ENCODE measurements at places on chromosomes 12 and 14. TPM values are rescaled to one million over a fixed set of nuclear protein-coding genes. Genes with fewer than 3 reads are reported as not detected.
A peak's percentile ranks its signal among the peaks of the same experiment; 100 is the strongest.

Gene CCDC177
- polyA plus RNA-seq: not detected

Gene TBX5
- not detected for polyA plus RNA-seq

- no peak overlapping the region for H3K4me3 ChIP-seq
- peak overlapping the region; percentile 34 for H3K27ac ChIP-seq
- peak; percentile 37 for DNase-seq
- no peaks in the 10 kb centered on the region for H3K27me3 ChIP-seq
- H3K36me3 ChIP-seq: no peaks in the 10 kb centered on the region
- H3K4me1 ChIP-seq: peaks cover 58% of the 10 kb centered on the region
These were observed 22.4 kb downstream of the FAM222A start for GRCh38 chr12:109735825-109736551.

DNA sequence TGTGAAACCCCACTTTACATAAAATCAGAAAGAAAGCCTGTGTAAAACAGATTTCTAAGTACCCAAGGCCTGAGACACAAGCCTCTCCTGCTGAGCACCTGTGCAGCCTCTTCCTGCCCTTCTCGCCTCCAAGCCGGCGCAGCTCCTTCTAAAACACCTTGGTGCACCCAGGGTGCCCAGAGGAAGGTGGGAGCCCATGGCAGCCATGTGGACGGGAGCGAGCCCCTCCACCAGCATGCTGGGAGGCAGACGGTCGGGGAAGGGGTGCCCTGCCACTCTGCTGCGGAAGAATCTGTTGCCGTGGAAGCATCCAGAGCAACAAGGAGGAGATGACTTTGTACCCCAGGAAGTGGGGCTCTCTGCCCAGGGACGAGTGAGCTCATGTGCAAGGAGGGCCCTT is 103.1 kb upstream of the C14orf180 start:
- DNase-seq: no peak
- H3K4me1 ChIP-seq: no peaks in the 10 kb centered on the region
- H3K27ac ChIP-seq: no peak overlapping the region
- H3K36me3 ChIP-seq: no peaks in the 10 kb centered on the region
- H3K4me3 ChIP-seq: no peak overlapping the region
- H3K27me3 ChIP-seq: no peaks in the 10 kb centered on the region

Gene BBOF1
- polyA plus RNA-seq: 7.9 TPM

- H3K4me3 ChIP-seq: no peak overlapping the region
- no peak overlapping the region for H3K27ac ChIP-seq
- H3K27me3 ChIP-seq: no peaks in the 10 kb centered on the region
- peaks cover 3% of the 10 kb centered on the region for H3K4me1 ChIP-seq
- no peak for DNase-seq
- H3K36me3 ChIP-seq: no peaks in the 10 kb centered on the region
These were observed 88.7 kb downstream of the PPP2R5E start for GRCh38 chr14:63454436-63454835.

GRCh38 chr12:78177298-78177697 is 346.6 kb downstream of the NAV3 start:
- no peaks in the 10 kb centered on the region for H3K4me1 ChIP-seq
- no peak overlapping the region for H3K27ac ChIP-seq
- no peak for DNase-seq
- no peak overlapping the region for H3K4me3 ChIP-seq
- H3K36me3 ChIP-seq: peaks cover 10% of the 10 kb centered on the region
- no peaks in the 10 kb centered on the region for H3K27me3 ChIP-seq

Gene USP44
- polyA plus RNA-seq: 0.88 TPM

Gene TDRD9
- polyA plus RNA-seq: 5.8 TPM

Gene ANO4
- polyA plus RNA-seq: 10.8 TPM

DNA sequence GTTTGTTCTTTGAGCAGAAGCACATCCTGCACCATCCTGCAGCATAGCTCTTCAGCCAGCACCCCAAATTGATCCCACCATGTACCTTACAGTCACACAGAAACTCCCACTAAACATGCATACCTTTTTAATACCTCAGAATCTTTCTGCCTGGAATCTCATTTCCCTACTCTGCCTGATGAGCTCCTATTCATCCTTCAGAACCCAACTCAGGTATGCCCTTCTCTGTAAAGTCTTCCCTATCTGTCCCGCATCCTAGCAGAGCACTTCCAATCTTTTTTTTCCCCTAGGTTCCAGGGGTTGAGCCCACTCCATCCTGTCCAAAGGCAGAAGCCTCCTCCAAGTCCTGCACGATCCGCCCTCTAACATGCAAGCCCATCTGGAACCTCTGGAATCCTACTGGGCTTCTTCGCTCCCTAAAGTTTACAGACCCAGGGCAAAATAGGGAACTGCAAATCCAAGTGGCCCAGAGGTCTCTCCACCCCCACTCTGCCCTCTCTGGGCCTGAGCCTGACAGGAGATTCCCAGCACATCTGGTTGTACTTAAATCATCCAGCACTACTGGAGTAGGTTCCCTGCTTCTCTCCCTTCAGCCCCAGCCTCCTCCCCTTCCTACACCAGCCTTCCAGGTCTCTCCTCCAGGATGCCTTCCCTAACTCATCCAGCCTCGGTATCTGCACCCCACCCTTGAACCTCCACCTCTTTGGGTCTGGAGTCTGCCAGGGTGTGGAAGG is 4.1 kb upstream of the FIGNL2 start:
- no peak overlapping the region for H3K4me3 ChIP-seq
- peaks cover 3% of the 10 kb centered on the region for H3K27me3 ChIP-seq
- H3K27ac ChIP-seq: no peak overlapping the region
- H3K36me3 ChIP-seq: no peaks in the 10 kb centered on the region

- H3K4me1 ChIP-seq: no peaks in the 10 kb centered on the region
- no peak overlapping the region for H3K4me3 ChIP-seq
- H3K36me3 ChIP-seq: no peaks in the 10 kb centered on the region
- no peak overlapping the region for H3K27ac ChIP-seq
These were observed 4.2 kb upstream of the SPIC start for GRCh38 chr12:101470939-101471338.

DNA sequence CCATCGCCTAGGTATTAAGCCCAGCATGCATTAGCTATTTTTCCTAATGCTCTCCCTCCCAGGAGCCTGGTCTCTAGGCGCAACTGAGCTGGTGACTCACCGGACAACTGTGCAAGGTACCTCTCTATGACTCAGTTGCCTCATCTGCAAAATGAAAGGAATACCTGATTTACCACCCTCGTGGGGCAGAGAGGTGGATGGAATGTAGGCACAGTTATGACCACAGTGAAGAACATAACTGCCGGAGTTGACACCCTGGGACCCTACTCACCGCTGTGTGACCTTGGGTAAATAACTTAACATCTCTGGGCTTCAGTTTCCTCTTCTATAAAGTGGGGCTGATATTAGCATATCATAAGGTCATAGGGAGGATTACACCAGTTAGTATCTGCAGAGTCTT is 22.6 kb downstream of the BCL11B start:
- H3K27ac ChIP-seq: no peak overlapping the region
- no peak for DNase-seq
- H3K4me3 ChIP-seq: no peak overlapping the region
- H3K36me3 ChIP-seq: no peaks in the 10 kb centered on the region
- H3K4me1 ChIP-seq: no peaks in the 10 kb centered on the region
